ENCODE measurements at places on chromosomes 11 and 22.

DNA sequence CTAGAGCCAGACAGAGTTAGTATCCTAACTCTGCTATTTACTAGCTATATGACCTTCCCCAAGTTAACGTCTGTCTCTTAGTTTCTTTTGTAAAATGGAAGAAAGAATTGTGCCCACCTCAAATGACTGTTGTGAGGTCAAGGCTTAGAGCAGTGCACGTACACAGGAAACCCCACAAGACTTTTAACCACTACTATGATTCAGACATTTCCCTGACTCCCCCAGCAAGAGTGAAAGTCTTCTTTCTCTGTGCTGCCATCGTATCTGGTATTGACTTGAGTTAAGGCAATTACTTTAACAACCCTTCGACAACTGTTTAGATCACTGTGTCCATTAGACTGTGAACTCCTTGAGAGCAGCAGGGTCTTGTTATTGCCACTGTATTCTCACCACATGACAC, 2.6 kb upstream of the OR52W1 start:
- DNase-seq: no peak

- DNase-seq: no peak
These were observed 35.9 kb downstream of the PIK3C2A start for GRCh38 chr11:17171916-17172315.

DNA sequence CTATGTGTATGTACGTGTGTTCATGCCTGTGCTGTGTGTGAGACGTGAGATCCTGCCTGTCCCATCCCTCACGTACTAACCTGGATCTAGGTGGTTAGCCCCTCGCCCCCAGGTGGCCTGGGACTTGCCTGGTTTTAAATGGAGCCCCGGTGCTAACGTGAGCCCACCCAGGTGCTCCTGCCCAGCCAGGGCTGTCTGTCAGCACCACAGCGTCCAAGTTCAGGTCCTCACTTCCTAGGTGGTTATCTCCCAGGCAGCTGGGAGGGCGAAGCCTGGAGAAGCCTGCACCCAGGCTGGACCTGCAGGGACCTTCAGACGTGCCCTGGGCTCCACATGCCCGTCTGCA, 86.0 kb downstream of the KCNQ1 start:
- no peak for DNase-seq

GRCh38 chr11:118618115-118618990, 10.9 kb downstream of the PHLDB1 start:
- peak; percentile 81 for DNase-seq

DNA sequence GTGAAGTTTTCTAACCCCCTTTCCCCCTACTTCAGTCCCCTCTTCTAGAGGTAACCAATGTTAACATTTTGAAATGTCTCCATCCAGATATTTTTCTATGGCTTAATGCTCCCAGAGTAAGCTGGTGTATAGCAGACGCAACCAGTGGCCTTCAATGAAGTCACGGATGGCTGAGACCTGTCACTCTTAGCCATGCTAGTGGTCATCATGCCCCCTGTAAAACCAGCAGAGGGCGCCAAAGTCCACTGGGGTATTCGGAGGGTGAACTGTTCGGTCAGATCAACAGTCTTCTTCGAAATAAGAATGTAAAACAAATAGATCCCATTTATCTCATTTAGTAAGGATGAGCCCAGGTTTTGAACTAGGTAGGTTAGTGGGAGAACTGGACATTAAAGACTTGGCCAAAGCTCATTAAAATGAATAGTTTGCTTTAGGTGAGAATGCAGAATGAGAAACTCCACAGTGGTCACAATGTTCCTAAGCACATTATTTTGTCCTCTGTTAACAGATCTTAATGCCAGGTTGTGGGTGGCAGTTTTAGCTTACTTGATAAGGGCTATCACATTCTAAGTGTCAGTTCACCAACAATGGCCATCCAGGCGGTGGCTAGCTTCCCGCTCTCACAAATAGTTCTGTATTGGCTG, 8.6 kb upstream of the MMP8 start:
- peak; percentile 39 for DNase-seq

DNA sequence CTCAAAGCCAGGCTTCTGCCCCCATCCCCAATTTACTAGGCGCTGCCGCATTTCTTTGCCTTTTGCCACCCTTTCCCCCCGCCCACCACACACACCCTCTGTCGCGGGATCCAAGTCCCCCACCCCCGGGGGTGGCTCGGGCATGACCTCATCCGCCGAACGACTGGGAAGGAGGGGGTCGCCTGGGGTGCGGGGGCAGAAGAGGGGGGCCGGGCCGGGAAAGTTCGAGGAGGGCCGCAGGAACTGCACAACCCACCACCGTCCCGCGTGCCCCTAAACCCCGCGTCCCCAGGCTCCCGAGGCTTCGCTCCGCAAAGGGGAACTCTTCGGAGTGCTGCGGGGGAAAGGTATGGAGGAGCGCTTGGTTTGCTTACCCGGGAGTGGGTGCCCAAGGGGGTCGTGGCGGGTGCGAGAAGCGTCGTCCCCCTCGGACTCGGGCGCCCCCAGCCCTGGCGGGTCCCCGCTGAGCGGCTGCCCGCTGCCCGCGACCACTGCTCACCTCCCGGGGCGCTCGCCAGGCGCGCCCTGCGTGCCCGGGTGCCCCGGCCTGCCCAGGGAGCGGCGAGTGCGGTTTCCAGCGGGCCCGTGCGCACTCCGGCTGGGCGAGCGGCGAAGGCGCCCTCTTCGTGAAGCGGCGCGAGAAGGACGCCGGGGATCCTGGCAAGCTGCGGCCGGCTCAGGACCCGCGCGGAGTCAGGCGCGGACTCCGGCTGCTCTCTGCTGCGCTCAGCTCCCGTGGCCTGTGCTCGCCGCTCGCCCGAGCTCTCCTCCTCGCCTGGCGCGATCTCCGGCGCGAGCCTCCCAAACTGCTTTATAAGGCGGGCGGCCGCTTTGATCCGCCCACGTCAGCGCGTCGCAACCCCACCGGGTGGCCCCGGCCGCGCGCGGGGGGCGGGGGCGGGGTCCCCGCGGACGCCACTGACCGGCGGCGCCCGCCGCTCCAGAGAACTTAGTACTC, 4.0 kb upstream of the WNT11 start:
- DNase-seq: peak; percentile 63

DNA sequence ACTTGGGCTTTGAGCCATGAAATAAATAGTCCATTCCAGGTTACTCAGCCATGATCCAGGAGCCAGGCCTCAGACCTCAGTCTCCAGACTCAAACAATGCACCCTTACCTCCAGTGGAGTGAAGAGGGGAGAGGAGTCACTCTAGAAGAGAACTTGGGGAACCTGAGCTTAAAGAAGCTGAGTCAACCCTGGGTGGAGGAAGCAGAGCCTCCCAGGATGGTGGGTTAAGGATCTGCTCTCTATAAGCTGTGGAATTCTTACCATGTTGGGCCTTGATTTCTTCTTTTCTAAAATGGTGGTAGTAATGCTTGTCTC, 113.2 kb downstream of the NECTIN1 start:
- DNase-seq: no peak

- DNase-seq: no peak
These were observed 166.2 kb downstream of the OPCML start for GRCh38 chr11:133366147-133366546.

DNA sequence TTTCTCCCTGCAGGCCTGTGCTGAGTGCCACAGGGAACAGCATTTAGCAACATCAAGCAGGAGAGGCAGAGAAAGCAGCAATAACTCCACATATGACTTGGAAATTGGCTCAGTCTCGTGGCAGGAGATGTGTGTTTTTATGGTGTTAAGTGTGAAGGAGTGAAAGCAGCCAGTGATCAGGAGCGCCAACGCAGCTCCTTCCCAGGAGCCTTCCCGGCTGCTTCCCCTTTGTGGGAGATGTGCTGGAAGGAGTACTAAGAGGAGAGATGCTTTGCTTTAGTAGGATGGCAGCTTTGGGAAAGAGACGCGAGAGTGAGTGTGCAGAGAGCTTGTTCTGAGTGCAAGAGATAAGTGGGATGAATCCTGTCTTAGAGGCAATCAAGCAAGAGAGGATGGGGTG, 54.7 kb upstream of the KIRREL3 start:
- no peak for DNase-seq

- no peak for DNase-seq
These were observed 69.5 kb downstream of the C11orf91 start for GRCh38 chr11:33630936-33631748.

- DNase-seq: no peak
These were observed 38.4 kb downstream of the NF2 start for GRCh38 chr22:29641700-29642330.

GRCh38 chr11:27412192-27412691, 49.2 kb upstream of the CCDC34 start:
- DNase-seq: no peak

GRCh38 chr11:32479291-32479690, 44.0 kb upstream of the WT1 start:
- no peak for DNase-seq

DNA sequence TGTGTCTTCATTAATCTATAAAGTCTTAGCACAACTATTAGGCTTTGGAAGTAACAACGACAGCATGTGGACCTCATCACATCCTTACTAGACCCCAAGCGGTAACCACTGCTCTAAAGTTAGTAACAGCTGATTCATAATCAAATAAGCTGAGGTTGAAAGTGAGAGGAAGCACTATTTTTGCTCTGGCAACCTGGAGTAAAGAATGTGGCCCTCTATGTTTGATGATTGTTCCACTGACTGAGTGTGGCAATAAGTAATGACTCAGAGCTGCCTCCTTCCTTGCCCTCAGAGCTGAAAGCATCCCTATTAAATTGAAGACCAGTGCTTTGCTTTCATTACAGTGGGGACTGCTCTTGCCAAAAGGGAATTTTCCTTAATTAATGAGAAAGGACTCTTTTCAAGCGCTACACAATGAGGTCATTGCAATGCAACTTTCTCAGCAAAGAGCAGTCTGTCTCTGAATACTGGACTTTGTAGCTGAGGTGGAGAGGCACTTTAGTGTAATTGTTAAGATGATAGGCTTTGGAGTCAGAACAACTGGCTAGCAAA, 906.1 kb upstream of the RAG2 start:
- DNase-seq: peak; percentile 90

GRCh38 chr22:44166498-44167276, 14.0 kb upstream of the PARVG start:
- no peak for DNase-seq

DNA sequence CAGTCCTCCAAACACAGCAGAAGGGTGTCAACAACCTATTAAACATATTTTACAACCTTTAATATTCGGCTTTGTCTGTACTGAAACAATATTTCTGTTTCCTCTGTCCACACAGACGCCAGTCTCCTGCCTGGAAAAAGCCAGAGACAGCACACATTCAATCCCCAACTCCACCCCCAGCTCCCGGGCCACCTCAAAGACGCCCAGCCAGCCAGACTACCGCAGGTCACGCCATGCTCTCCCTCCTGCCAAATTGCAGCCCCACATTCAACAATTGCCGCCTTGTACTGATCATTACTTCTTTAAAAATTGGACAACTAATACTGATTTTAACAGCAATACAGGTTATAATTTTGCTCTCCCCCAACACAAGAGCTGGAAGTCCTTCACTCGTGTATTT, 1.2 kb downstream of the SERGEF start:
- DNase-seq: no peak

GRCh38 chr11:128181984-128182383, 405.4 kb downstream of the ETS1 start:
- no peak for DNase-seq

DNA sequence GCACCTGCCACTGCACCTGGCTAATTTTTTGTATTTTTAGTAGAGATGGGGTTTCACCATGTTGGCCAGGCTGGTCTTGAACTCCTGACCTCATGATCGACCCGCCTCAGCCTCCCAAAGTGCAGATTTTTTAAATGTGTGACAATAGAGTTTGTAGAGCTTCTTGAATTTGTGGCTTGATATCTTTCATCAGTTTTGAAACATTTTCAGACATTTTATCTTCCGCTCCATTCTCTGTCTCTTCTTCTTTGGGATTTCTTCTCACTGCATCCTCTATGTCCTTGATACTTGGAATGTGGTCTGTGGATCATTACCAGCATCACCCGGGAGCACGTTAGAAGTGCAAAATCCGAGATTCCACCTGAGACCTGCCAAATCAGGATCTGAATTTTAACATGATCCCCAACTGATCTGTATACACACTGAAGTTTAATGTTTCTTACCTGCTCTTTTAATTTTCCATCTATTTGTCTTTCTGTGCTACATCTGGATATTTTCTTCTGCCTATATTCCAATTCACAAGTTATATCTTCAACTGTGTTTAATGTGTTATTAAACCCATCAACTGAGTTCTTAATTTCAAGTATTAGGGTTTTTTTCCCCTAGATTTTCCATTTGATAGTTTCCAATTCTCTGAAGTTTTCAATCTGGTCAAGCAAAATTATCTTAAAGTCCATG, 126.4 kb downstream of the CEP164 start:
- no peak for DNase-seq

- no peak for DNase-seq
These were observed 137.1 kb downstream of the CTTN start for GRCh38 chr11:70535191-70535971.

DNA sequence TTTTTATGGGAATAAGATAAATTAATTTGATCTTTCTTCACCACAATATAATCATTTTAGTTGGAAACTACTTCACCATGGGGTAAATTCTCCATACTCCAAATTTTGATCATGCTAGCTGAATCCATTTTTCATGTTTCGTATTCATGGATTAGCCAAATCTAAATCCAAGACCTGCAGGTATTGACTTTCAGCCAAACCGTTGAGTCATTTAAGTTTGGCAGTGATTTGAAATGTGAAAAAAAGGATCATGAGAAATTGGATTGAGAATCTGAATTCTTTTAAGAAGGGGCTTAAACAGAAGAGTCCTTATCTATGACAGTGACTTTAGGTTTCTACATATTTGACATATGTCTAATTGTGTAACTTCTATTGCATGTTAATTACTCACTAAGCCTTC, 5.3 kb downstream of the GAS2 start:
- peak; percentile 12 for DNase-seq

- DNase-seq: no peak
These were observed 960 bp downstream of the TSSC4 start for GRCh38 chr11:2401436-2401984.

- DNase-seq: no peak
These were observed 26.7 kb downstream of the FLRT1 start for GRCh38 chr11:64062185-64063039.

DNA sequence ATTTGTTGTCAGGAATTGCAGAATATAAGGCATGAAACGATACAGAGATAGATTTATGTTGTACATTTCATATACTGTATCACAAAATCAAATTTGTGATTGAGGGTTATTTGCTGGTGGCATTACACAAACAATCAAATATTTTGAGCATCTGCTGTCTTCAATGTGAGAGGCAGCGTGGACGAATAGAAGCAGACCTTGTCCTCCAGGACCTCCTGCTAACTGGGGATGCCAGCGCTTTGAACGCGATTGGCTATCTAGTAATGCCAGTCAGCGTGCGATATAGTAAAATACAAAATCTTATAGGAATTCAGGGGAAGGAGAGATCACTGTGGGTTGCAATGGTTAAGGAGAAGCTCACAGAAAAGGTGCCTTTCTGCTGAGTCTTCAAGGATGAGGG, 631 bp upstream of the SNX19 start:
- no peak for DNase-seq

DNA sequence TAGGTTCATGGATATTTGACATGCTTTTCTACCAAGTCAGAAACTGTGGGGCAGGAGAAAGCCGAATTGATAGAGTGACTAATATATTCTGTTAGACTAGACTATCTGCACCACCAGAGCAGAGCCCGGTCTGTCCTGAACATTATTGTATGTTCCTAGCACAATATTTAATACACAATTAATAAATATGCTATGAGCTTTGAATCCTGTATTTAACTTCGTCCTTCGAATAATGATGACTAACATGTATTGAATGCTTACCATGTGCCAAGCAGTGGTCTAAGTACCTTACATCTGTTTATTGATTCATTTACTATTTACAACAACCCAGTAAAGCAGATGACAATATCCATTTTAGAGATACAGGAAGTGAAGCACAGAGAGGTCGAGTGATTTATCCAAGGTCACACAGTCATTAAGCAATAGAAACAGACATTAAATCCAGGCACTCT, 44.8 kb upstream of the ANO3 start:
- no peak for DNase-seq

- no peak for DNase-seq
These were observed 595 bp downstream of the SYVN1 start for GRCh38 chr11:65133724-65134123.
